ENCODE measurements at places on chromosomes 3 and 15.
A peak's percentile ranks its signal among the peaks of the same experiment; 100 is the strongest.

- DNase-seq = no peak
Observed at GRCh38 chr3:50155491-50155878, 361 bp downstream of the SEMA3F start.

- DNase-seq = peak; percentile 67
Observed at GRCh38 chr3:108662142-108662738, 72.7 kb downstream of the DZIP3 start.

- no peak for DNase-seq
Observed at GRCh38 chr3:193014902-193015301, 97.2 kb upstream of the MB21D2 start.

- no peak for DNase-seq
Observed at GRCh38 chr3:111605018-111605417, 9.9 kb upstream of the ZBED2 start.

DNA sequence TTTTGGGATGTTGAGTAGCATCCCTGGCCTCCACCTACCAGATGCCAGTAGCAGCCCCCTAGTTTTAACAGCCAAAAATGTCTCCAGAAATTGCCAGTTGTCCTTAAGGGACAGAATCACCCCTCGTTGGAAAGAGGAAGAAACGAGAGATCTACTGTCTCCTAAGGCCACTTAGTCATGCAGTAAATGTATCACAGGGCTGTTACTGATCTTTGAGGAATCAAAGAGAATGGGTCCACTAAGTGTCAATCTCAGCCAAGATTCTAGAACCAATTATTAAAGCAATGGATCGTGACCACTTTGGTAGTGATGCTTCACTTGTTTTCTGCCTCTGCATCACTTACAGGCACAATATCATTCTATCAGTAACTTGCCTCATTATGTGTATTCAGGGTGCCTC is 26.4 kb downstream of the POLG start:
- DNase-seq = no peak

- peak; percentile 65 for DNase-seq
Observed at GRCh38 chr15:60396958-60397771, 621 bp downstream of the ANXA2 start.

GRCh38 chr3:21508246-21508645 is 242.8 kb downstream of the ZNF385D start:
- DNase-seq = no peak

DNA sequence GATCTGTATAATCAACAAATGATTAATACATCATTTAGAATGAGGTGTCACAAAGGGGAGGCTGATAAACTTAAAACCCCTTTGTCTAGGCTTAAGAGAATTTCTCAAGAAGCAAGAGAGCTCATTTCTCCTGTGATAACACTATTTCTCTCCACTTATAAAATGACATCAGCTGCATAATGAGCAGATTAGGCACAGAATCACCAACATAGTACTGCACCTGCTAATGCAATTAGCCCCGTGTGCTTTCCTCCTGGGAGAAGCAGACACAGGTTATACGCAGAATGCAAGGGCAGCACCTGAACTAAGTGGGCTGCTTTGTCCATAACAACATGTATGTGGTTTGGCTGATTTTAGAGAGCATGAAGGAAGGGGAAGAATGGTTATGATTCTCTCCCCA is 515.3 kb upstream of the CFAP20DC start:
- no peak for DNase-seq

DNA sequence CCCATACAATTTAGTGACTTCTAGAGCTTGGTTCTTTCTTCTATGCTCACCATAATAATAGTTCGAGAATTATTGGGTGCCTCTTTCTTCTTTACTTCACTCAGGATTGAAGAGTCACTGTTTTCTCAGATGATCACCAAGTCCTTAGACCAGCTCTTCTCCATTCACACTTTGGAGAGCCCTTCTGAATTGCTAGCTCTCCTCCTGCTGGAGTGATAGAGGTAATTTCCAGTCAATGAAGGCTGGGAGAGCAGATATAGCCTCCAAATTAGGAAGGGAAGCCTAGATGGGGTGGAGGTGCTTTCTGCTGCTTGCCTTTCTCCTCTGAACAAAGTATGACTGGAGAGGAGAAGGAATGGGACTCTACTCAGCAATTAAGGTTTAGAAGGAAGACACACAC is 10.7 kb upstream of the BBX start:
- DNase-seq = no peak

GRCh38 chr3:53726643-53727042 is 119.6 kb downstream of the CHDH start:
- DNase-seq = no peak

- DNase-seq = no peak
Observed at GRCh38 chr3:99396651-99397275, 241.6 kb upstream of the COL8A1 start.

- no peak for DNase-seq
Observed at GRCh38 chr3:155393316-155393715, 99.8 kb upstream of the STRIT1 start.

GRCh38 chr3:138378331-138378730 is 30.0 kb downstream of the MRAS start:
- DNase-seq = no peak

- DNase-seq = no peak
Observed at GRCh38 chr3:99713440-99713839, 75.0 kb downstream of the COL8A1 start.

- DNase-seq = no peak
Observed at GRCh38 chr3:157922614-157923013, 183.6 kb downstream of the SHOX2 start.

DNA sequence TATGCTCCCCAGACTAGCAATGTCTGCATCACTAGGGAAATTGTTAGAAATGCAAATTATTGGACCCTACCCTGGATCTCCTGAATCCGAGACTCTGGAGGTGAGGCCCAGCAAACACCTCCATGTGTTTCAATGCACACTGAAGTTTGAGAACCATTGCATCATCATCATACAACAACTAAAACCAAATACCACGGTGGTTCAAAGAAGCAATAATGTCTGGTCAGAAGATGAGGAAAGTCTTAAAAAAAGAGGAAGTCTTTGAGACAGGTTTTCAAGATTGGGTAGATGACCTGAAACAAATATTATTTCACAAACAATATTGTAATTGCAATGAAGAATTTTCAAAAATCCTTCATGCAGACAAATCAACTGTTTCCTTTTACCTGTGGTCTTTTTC is 60.3 kb upstream of the TRA2B start:
- DNase-seq = no peak

- DNase-seq = no peak
Observed at GRCh38 chr3:185732782-185733181, 92.1 kb downstream of the IGF2BP2 start.

- DNase-seq = no peak
Observed at GRCh38 chr3:107790612-107791011, 267.9 kb downstream of the BBX start.

DNA sequence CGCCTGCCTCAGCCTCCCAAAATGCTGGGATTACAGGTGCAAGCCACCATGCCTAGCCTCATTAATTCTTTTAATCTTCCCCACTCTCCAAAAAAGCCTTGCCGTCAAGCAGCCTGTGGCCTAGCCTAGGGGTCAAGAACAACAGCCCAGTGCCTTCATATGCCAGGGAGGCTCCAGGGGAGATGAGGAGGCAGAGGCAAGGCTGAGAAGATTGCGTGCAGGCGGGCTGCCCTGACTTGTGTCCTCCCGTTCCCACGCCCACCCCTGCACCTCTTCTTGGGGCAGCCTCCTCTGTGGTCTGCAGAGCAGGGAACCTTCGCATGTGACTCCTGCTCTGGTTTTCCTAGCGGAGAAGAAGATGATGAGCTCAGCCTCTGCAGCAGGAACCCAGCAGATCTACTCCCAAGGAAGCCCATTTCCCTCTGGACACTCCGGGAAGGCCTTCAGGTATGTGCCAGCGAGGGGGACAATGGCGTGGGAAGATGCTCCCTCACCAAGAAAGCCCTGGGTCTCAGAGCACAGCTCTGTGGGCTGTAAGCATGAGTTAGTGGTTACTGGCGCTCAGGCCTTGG is 118.5 kb upstream of the ABHD17C start:
- no peak for DNase-seq

GRCh38 chr3:124200407-124200806 is 208.5 kb upstream of the ROPN1 start:
- DNase-seq = no peak

GRCh38 chr3:159432682-159433340 is 555.8 kb upstream of the IL12A start:
- DNase-seq = no peak

- peak; percentile 69 for DNase-seq
Observed at GRCh38 chr3:30347679-30348216, 258.7 kb upstream of the TGFBR2 start.

- no peak for DNase-seq
Observed at GRCh38 chr15:57217778-57218598, 158.3 kb upstream of the CGNL1 start.

- DNase-seq = no peak
Observed at GRCh38 chr15:75232252-75232813, 25.8 kb upstream of the GOLGA6C start.

Measured in activated CD8-positive, alpha-beta T cell treated with anti-CD3 and anti-CD28 coated beads, Interleukin-2, amount 10 ng/mL, durations not matched to agents 7 days and 5 days (primary cell).